IPS DF 6.9 (cell line): ENCODE measurements at places on chromosomes 6 and 20.

DNA sequence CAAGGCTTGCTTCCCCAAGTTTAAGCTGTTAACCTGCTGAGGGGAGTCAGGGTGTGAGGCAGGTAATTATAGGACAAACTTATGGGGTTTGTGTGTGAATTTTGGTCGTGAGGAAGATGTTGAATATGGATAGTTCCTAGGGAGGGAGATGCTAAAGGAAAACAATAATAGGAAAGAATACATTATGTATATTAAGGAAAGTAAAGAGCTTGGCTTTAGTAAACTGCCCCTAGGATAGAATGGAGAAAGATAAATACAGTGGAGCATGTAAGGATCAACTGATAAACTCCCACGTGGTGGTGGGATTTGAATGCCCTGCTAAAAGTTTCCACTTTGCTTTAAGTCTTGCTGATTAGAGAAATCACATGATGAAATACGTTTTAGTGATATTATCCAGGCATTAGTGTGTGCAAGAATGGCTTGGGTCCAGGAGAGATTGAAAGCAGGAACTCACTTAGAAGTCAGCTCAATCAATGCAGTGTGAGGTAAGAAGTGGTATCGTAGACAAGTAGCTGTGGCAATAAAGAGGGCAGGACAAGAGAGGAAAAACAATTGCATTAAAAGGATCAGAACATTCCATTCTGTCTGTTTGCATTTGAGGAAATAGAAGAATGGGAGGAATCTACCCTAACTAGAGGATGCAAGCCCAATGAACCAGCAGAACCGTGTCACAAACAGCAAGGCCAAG, 52.5 kb downstream of the RPS12 start:
- DNase-seq, result no peak

GRCh38 chr6:114158411-114158810, 184.4 kb downstream of the HS3ST5 start:
- DNase-seq, result no peak

- DNase-seq, result no peak
Measured at GRCh38 chr20:46350201-46350985, 42.1 kb upstream of the CDH22 start.

- no peak for DNase-seq
Measured at GRCh38 chr6:147251072-147251471, 46.9 kb downstream of the STXBP5 start.

- DNase-seq, result no peak
Measured at GRCh38 chr6:14728396-14729024, 517.4 kb upstream of the JARID2 start.

GRCh38 chr20:10651227-10651990, 22.4 kb downstream of the JAG1 start:
- DNase-seq, result no peak
